Heart right ventricle (tissue), 16 donors: ENCODE measurements at places on chromosomes 12 and 14. TPM values are rescaled to one million over a fixed set of nuclear protein-coding genes. Genes with fewer than 3 reads are reported as not detected.
A peak's percentile ranks its signal among the peaks of the same experiment; 100 is the strongest.

DNA sequence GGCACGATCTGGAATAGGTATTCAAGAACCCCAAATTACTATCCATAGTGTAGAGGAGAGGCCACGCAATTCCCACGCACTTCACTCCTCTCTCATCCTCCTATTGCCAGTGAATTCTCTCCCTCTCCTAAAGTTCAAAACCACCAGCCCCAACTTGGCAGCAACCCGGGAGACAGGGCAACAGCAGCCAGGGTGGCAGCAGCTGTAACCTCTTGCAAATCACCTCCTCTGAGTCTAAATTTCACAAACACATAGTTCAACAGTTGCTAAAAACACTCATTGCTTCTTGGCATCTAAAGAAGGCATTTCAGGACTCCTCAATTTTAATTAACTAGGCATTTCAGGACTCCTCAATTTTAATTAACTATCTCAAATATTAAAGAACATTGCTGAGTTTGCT, 37.7 kb upstream of the MANSC4 start:
- peaks cover 4% of the 10 kb centered on the region for H3K27me3 ChIP-seq
- no peak overlapping the region for H3K4me3 ChIP-seq
- DNase-seq, result no peak
- no peak overlapping the region for H3K27ac ChIP-seq
- no peaks in the 10 kb centered on the region for H3K4me1 ChIP-seq

- no peak overlapping the region for H3K27ac ChIP-seq
- H3K36me3 ChIP-seq, result no peaks in the 10 kb centered on the region
- no peak overlapping the region for H3K4me3 ChIP-seq
- H3K27me3 ChIP-seq, result no peaks in the 10 kb centered on the region
Measured at GRCh38 chr14:49977126-49977841, 84.4 kb downstream of the ARF6 start.

NTF3 gene
- total RNA-seq, result 0.77 TPM

OLR1 gene
- total RNA-seq, result 0.26 TPM

MUCL1 gene
- total RNA-seq, result not detected

- peaks cover 100% of the 10 kb centered on the region for H3K27me3 ChIP-seq
- peak within 1 kb of the TSS; percentile 62 for H3K4me3 ChIP-seq
- no peaks in the 10 kb centered on the region for H3K36me3 ChIP-seq
- H3K27ac ChIP-seq, result peak within 1 kb of the TSS; percentile 40
Measured at GRCh38 chr14:94769391-94770250, at the start of gene GSC. TSS of gene GSC (minus strand) at chr14:94770113. CDS start at chr14:94770015, 98 bp downstream.

ZNF219 gene
- 30.7 TPM for total RNA-seq

DNA sequence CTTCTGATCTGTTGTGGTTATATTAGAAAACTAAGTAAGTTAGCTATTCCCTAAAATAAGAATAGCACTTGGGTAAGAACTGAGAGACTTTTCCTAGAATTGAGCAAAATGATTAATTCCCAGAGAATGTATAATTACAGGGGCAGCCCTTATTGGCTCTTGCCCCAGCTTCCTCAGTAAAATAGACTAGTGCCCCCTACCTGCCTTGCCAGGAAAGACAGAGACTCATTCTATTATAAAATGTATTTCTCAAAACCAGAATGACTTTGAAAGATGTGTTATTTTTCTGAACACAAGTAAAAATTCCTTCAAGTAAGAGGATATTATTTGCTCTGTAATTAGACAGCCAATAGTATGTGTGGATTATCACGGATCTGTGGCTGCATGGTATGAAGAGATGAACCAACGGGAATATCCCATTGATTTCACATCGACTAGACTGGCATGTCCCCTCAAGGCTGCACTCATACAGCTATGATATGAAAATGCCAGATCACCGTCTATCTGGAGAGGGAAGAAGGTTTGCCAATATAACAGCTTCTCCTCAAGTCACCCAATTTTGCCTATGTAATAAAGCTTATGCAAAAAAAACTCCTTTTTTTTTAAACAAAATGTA, 7.4 kb upstream of the GLRX5 start:
- DNase-seq, result no peak
- no peaks in the 10 kb centered on the region for H3K36me3 ChIP-seq
- no peak overlapping the region for H3K27ac ChIP-seq
- H3K4me1 ChIP-seq, result peaks cover 36% of the 10 kb centered on the region
- H3K4me3 ChIP-seq, result no peak overlapping the region
- no peaks in the 10 kb centered on the region for H3K27me3 ChIP-seq

- H3K4me1 ChIP-seq, result peaks cover 73% of the 10 kb centered on the region
- no peaks in the 10 kb centered on the region for H3K27me3 ChIP-seq
- DNase-seq, result no peak
- H3K36me3 ChIP-seq, result no peaks in the 10 kb centered on the region
- no peak overlapping the region for H3K4me3 ChIP-seq
Measured at GRCh38 chr12:116142936-116143898, 134.3 kb downstream of the MED13L start.

RNF10 gene
- total RNA-seq, result 302 TPM

- H3K4me1 ChIP-seq, result no peaks in the 10 kb centered on the region
- H3K4me3 ChIP-seq, result no peak overlapping the region
- DNase-seq, result no peak
- H3K27ac ChIP-seq, result no peak overlapping the region
- peaks cover 21% of the 10 kb centered on the region for H3K27me3 ChIP-seq
Measured at GRCh38 chr14:95707327-95707726, 6.6 kb downstream of the TCL1A start.

GRCh38 chr14:30751646-30752416, 122.5 kb upstream of the COCH start:
- no peak for DNase-seq
- H3K36me3 ChIP-seq, result no peaks in the 10 kb centered on the region
- H3K4me3 ChIP-seq, result no peak overlapping the region
- no peak overlapping the region for H3K27ac ChIP-seq

DNA sequence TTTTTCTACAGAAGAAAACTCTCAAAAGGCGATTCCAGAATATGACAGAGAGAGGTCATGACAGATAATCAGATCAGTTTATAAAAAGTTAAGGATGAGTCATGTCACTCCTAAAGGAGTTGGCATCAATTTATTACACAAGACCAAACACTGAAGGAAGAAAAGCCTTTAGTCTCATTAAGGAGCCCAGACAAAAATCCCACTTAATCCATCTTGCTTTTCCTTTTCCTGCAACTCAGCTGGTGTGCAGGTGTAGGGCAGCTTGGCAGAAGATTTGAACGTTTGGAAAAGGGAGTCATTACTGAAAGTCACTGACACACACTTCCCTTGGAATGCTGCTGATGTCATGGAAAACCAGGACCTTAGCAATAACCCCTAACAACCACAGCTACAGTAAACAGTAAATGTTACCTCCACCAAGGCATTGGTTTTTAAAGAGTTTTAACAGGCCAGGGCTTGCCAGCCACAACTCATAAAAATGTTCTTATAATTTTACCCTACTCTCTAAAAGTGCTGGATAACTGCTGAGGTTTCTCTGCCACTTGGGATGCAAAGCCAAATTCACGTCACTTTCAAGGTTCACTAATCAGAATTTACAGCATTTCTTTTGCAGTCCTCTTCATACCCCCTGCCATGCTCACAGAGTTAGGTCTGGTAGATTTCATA, 320.6 kb downstream of the RAD51B start:
- H3K4me3 ChIP-seq, result no peak overlapping the region
- H3K4me1 ChIP-seq, result peaks cover 15% of the 10 kb centered on the region
- no peaks in the 10 kb centered on the region for H3K27me3 ChIP-seq
- peak overlapping the region; percentile 78 for H3K27ac ChIP-seq

POTEG gene
- total RNA-seq, result not detected
